Smooth muscle cell of the brain vasculature (primary cell): ENCODE measurements at places on chromosomes 2 and 18.

DNA sequence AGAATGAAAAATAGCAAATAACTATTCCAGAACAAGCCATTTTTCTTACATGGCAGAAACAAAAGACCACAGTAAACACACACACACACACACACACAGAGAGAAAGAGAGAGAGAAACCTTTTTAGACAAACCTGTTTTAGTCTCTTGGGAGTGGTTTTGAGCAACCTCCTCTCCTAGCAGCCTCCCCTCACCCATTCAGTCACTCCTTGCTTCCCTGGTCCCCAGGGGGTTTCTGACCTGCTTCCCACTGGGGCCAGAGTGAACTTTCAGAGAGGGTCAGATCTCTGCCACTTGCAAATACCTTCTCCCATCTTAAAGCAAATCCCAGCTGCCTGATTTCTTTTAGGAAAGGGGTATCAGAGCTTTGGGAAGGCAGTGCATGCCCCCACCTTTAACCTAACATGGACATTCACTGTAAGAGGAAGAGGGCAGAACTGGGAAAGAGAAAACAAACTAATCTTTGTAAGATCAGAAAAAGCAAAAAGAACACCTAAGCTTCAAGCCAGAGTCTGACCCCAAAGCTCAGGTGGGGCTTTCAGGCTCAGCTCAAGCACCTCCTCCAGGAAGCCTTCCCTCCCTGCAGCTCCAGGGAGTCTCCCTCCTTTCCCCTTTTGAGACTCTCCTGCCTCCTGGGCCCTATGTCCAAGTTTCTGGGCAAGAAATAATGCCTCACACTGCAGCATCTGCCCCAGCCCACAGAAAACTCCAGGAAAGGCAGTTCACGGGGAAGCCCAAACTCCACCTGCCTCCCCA lies 2.7 kb downstream of the SDC1 start:
- no peak for DNase-seq

GRCh38 chr18:12811191-12811950 lies 72.7 kb downstream of the PTPN2 start:
- DNase-seq: no peak

GRCh38 chr2:65016789-65017188 lies 27.6 kb downstream of the SLC1A4 start:
- DNase-seq: no peak

- no peak for DNase-seq
These were observed 694 bp downstream of the CFAP36 start for GRCh38 chr2:55519938-55520885.

GRCh38 chr18:42824178-42824577 lies 291.3 kb downstream of the RIT2 start:
- no peak for DNase-seq

DNA sequence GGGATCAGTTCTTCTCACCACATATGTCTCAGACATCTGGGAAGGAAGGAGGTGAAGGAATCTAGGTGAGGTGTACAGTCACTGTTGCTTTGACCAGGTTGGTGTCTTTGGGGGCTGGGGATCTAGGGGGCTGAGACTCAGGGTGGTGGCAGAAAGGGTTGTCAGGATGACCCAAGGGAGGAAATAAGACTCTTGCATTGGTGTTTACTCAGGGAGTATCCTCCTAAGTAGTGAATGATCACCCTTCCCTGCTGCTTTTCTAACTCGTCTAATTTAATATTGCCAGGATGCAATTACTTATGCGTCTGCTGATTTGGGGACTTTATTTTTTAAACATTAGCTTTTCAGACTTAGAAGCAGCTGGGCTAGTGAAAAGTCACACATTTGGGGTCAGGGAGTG lies 127.8 kb upstream of the SIX3 start:
- DNase-seq: no peak

DNA sequence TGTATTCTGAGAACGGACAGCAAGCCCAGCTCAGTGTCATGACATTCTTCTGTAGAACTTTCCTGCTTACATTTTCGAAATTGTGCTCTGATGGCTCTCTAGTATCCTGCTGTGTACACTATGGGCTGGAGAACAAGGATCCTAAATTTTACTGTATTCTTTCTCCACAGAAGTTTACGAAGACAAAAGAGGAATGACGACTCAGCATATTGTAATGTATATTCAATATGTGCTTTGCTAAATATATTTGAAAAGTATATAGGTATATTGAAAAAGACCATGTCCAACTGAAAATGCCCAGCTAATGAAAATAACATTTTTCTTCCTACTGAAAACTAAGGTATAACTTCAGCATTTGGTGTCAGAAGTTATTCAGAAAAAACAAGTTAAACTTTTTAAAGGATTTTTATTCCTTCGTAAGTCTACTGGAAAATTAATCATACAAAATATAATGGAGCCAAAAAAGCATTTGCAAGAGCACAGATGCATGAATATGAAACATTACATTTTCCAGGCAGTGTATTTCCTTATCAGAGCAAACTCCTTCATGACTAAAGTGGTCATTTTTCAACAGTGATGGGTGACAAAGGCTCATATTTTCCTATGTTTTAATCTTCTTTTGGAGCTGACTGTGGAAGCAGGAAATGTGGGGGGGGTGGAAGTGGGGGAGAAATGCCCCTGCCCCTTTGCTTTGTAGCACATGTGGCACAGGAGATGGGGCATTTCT lies 143.8 kb upstream of the THUMPD2 start:
- DNase-seq: no peak

GRCh38 chr2:168962636-168963035 lies 61.5 kb downstream of the G6PC2 start:
- DNase-seq: no peak

DNA sequence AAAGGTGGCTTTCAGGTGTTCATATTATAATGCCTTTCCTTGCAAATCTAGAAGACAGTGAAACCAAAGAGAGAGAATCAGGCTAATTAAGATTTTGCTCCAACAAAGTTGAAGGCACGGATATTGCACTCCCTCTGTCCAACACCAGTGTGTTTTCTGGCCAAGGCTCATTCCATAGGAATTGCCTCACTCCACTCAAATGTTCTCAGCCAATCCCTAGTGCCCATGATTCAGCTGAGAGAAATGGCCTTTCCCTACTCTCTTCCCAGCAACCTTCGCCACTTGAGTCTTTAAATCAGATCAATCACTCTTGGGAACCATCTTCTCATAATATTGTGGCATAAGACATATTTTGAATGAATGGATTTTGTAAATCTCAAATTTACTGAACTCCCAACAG lies 768.2 kb upstream of the ACVR2A start:
- no peak for DNase-seq

GRCh38 chr18:39513186-39513585 lies 1947.6 kb upstream of the CELF4 start:
- no peak for DNase-seq
